ENCODE measurements at places on chromosomes 2 and 18.

GRCh38 chr2:26607698-26608097 is 33.5 kb downstream of the CIB4 start:
- DNase-seq, result no peak

GRCh38 chr2:211674715-211675114 is 863.9 kb downstream of the ERBB4 start:
- no peak for DNase-seq

GRCh38 chr2:128777196-128778035 is 458.7 kb upstream of the HS6ST1 start:
- no peak for DNase-seq

DNA sequence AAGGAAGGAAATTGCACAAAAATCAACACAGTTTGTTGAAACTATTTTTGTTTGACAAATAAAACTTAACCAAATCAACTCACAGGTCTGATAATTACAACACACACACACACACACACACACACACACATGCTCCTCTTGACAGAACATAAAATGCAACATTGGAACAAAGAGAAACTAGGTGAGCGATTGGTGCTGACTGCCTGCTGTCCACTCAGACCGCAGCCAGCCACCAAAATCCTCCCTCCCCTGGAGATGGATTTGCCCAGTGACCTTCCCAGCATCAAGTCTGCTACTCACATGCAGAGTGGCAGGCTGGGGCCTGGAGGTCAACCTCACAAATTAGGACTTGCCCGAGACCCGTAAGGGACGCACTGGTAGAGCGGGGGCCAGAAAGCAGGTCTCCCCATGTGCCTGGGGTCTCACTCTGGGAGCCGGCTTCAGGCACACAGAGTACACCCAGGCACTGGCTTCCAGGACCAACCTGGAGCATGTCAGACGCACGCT is 61.4 kb downstream of the DIPK1C start:
- no peak for DNase-seq

- DNase-seq, result no peak
Observed at GRCh38 chr2:136207030-136207623, 89.2 kb upstream of the CXCR4 start.

- DNase-seq, result no peak
Observed at GRCh38 chr2:53739032-53739431, 28.6 kb upstream of the CHAC2 start.

DNA sequence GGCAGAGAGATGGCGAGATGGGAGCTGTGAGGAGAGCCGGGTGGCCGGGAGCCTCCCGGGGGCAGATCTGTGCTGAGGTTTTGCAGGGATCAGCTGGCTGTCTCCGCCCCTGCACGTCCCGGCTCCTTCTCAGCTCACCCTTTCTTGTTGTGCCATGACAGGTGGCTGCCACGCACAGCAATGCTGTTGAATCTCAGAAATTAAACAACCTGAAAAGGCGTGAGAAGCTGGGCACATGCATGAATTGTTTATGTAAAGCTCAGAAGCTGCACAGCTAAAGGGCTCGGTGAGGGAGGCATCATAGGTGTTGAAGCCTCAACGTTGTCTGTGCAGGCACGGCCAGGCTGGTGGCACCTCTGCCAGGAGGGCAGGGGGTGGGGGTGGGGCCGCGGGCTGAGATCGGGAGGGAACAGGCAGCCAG is 858 bp upstream of the RTP5 start:
- DNase-seq, result no peak

- no peak for DNase-seq
Observed at GRCh38 chr2:134218930-134219658, 34.8 kb upstream of the MGAT5 start.

DNA sequence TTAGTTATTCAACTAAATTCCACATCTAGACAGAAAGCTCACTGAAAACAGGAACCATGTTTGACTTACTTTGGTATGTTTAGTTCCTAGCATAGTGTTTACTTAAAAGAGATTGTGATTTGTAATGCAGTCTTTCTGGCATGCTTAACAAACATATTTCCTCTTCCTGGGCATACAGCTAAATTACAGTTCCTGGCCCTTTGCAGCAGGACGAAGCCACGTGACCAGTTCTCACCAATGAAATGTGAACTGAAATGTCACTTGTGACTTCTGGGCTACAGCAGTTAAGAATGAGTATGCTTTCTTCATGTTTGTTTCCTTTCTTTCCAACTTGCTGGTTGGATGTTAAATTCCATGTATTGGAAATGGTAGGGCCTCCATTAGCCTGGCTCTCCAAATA is 330.5 kb downstream of the FIGN start:
- no peak for DNase-seq

DNA sequence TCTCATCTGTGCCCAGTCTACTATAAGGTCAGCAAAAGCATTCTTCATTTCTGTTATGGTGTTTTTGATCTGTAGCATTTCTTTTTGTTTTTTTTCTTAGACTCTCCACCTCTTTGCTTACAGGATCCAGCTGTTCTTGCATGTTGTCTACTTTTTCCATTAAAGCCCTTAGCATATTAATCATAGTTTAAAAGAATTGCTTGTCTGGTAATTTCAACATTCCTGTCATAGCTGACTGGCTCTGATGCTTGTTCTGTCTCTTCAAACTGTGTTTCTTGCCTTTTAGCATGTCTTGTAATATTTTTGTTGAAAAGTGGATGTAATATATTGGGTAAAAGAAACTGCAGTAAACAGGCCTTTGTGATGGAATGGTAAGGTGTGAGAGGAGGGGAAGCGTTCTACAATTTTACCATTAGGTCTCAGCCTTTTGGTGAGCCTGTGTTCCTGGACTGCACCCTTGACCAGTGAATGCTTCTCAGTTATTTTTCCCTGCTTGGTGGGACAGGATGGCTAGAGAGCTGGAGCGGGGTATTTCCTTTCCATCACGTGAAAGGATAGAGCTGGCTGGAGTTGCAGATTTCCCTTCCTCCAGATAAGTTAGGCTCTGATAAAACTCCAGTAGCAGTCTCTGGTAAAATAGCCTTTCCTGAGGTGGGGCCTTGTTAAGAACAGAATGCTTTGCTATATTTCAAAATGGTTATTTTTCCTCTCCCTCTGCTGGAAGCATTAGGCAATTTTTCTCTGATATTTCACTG is 65.4 kb downstream of the PLA2R1 start:
- DNase-seq, result no peak

DNA sequence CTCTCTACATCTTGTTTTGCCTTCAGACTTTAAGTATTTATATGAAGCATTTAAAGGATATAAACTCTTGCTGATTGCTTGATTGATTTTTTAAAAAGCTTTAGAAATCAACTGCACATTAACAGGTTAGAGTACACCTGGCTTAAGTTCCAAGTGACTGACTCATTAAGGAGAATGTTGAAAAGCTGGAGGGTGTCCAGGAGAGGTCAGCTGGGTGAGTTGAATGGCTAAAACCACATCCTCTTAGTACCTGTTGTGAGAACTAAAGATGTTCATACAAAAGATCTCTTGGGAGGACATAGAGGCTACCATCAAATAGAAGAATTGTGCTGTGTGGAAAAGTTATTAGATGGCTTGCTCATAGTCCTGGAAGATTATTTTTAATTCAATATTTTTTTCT is 206.8 kb downstream of the TXNL1 start:
- no peak for DNase-seq

DNA sequence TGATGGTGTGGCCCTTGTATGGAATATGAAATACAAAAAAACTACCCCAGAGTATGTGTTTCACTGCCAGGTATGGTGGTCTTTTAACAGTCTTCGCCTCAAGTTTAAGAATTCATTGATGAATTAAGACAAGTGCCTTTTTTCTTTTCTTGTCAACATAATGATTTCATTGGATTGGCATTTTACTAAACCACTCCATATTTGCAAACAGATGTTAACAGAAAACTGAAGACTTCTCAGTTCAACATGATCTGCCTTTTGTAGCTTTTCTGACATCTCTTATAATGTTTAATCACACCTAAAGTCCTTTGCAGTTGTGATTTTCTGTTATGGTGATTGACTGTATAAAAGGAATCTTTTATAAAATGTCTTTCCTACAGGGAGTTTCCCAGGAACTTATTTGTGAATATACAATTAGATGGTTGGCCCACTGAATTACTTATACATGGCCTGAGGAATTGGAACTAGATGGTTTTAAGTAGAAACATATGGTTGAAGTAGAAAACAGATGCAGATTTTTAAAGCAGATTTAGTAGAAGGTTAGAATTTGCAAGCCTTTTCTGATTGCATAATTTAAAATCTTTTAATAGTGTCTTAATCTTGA is 39.7 kb downstream of the DYNC1I2 start:
- DNase-seq, result no peak

DNA sequence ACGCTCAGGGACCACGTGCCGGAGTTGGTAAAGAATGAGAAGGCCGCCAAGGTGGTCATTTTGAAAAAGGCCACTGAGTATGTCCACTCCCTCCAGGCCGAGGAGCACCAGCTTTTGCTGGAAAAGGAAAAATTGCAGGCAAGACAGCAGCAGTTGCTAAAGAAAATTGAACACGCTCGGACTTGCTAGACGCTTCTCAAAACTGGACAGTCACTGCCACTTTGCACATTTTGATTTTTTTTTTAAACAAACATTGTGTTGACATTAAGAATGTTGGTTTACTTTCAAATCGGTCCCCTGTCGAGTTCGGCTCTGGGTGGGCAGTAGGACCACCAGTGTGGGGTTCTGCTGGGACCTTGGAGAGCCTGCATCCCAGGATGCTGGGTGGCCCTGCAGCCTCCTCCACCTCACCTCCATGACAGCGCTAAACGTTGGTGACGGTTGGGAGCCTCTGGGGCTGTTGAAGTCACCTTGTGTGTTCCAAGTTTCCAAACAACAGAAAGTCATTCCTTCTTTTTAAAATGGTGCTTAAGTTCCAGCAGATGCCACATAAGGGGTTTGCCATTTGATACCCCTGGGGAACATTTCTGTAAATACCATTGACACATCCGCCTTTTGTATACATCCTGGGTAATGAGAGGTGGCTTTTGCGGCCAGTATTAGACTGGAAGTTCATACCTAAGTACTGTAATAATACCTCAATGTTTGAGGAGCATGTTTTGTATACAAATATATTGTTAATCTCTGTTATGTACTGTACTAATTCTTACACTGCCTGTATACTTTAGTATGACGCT is 5.8 kb downstream of the MYCN start:
- no peak for DNase-seq

GRCh38 chr2:26678035-26678434 is 14.5 kb upstream of the KCNK3 start:
- DNase-seq, result no peak

DNA sequence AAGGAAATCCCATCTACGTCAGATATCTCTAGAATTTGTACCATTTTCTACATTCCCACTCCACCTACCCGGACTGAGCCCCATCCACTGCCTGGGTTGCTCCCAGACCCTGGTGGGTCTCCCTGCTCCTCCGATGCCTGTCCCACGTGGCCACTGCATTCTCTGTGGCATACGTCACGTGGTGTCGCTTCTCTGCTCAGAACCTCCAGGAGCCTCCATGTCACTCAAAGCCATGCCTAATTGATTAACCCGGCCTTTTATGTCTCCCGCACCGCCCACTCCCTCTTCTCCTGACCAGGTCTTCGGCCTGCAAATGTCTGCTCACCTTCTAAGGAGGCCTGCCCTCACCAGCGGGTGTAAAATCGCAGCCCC is 176.6 kb downstream of the HDAC4 start:
- DNase-seq, result no peak

DNA sequence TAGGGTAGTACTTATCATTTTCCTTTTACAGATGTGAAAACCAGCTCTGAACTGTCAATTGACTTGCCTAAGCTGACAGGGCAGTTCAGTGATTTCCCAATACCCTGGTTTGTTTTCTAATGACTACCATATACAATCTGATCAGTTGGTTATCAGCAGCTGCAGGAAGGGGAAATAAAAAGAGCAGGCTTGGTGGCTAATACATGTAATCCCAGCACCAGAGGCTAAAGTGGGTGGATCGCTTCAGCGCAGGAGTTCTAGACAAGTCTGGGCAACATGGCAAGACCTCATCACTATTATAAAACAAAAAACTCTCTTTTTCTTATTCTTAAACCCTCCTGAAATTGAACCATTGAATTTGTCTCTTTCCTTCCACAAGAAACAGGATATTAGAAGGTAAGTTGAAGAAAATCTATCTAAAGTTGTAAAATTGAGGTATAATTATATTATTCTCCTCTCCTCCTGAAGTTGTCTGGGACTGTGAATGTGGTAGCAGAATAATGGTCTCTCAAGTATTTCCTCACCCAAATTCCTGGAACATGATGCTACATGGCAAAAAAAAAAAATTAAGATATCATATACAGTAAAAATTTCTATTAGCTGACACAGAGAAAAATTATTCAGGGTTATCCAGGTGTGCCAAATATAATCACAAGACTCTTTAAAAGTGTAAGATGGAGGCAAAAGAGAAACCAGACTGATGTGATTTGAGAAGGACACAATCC is 1441.6 kb downstream of the SUCLG1 start:
- DNase-seq, result no peak

- no peak for DNase-seq
Observed at GRCh38 chr2:10064932-10065772, 15.1 kb downstream of the CYS1 start.

GRCh38 chr2:239339726-239340601 is 60.9 kb downstream of the HDAC4 start:
- no peak for DNase-seq

DNA sequence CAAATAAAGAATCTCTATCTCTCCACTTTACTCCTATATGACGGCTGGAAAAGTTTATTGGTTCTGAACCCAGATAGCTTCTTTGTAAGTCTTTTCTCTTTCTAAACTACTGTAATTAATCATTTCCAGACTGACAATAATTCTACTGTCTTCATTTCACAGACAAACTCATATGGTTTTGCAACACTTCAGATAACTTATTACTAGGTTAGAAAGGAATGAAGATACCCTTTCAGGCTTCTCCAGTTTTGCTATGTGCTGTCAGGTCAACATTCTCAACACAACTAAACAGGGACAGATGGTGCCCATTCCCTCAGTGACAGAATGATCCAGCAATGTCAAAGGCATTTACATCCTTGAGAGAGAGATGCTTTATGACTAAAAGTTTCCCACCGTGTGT is 198.5 kb upstream of the ITGA4 start:
- DNase-seq, result no peak

DNA sequence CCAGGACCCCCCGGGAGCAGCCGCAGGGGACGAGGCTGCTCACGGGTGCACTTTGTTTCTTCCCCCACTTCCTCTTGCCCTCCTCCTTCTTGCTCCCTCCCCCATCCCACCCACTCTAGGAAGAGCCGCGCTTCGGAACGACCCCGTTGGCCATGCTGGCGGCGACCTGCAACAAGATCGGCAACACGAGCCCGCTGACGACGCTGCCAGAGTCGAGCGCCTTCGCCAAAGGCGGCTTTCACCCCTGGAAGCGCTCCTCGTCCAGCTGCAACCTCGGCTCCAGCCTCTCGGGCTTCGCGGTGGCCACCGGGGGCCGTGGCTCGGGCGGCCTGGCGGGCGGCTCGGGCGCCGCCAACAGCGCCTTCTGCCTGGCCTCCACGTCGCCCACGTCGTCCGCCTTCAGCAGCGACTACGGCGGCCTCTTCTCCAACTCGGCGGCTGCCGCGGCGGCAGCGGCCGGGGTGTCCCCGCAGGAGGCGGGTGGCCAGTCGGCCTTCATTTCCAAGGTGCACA is 1.3 kb downstream of the SP9 start:
- no peak for DNase-seq

GRCh38 chr2:57575700-57576268 is 470.8 kb upstream of the VRK2 start:
- no peak for DNase-seq
